CD4-positive, alpha-beta T cell treated with Interleukin-2 at 100 ng/mL for 4 hours (primary cell): ENCODE measurements at places on chromosomes 5 and 9.
A peak's percentile ranks its signal among the peaks of the same experiment; 100 is the strongest.

GRCh38 chr9:109913461-109913810, 133.4 kb downstream of the PALM2AKAP2 start:
- DNase-seq, result no peak

- DNase-seq, result peak; percentile 11
Observed at GRCh38 chr5:67537439-67538148, 341.0 kb upstream of the CD180 start.

DNA sequence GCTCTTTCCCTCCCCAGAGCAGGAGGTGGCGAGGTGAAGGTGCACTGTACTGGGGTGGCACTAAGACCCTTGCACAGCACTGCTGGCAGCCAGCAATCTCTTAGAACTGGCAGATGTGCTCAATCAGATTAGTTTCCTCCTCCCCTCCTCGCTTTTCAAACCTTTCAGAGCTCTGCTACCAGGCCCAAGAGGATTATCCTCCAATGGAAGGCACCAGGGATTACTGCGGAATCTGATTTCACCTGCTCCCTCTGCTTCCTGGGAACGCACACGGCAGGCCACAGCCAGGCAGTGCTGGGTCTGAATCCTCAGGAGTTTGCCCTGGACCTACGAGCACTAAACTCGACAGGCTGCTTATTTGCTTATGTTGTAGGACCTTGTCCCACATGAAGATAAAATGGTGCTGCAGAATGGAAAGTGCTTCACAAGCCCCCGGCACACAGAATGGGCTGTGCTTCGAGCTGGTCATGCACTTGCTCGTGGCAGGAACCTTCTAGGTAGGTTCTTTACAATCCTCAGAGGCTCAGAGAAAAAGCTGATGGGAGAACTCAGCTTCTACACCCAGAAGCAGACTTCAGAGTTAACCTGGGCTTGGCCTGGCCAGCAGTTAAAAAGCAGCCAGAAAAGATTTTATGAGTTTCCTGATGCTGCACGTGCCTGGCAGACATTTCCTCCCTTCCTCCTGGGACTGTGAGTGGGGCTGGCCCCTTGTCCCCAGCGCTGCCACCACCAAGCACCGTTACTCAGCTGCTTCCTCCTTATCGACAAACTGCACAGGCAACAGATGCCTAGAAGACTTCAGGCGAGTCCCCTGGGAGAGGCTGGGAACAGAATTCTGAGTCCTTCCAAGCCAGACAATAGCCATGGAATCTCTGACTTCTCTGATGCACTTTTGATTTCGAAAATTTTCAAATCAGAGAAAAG, 33.1 kb downstream of the FABP6 start:
- DNase-seq, result no peak

DNA sequence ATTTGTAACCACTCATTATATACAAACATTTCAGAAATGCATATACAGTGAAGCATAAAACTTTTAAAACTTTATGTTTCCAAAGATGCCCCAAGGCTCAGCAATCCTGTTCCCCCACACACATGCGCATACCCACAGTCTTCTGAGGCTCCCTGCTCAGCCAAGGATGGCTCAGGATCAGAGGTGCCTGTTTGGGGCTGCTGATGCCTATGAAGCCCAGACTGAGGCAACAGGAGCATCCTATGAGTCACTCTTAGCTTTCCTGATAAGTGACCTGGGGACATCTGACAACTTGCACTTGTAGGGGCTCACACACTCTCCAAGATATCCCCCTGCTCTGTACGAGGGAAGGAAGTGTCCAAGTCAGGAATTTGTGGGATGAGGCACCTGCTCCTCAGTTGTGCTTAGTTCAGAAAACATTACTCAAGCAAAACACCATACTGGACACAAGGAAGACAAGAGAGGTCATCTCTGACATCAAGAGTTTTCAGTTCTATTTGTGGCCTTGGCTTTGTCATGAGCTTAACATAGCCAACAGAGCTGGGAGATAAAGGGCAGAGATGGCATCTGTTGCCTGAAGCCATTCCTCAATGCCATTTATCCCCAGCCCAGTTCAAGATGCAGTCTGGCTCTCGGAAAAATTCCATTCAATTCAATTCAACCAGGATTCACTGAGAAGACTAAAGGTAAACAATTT, 62.3 kb downstream of the NIPSNAP3B start:
- no peak for DNase-seq

DNA sequence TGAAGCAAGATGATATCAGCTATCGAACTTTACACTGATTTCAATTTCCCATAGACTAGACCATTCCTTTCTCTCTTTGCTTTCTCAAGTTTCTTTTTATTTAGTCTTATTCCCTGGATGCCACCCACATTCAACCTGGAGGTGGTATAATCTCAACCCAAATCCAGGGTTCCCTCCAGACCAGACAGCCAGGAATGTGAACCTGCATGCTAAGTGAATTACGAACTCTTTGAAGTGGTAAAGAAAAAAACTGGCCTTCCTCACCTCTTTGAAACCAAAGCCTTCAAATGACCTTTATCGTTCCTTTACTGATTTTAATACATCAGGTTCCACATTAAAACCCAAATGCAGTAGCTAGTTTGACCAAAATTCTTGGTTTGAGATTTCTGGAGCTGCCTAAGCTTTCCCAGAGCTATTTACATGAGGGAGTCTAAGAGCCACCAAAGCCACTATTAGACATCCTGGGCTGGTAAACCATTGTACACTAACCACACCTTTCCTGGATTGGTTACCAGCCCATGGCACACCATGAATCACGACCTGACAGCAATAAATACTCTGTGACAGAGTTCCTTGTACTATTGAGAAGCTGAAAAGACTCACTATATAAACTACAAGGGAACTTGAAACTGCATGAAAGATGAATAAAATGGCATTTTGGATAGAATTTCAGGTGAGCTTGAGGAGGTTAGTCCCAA, 323.7 kb downstream of the ADAMTS6 start:
- no peak for DNase-seq

DNA sequence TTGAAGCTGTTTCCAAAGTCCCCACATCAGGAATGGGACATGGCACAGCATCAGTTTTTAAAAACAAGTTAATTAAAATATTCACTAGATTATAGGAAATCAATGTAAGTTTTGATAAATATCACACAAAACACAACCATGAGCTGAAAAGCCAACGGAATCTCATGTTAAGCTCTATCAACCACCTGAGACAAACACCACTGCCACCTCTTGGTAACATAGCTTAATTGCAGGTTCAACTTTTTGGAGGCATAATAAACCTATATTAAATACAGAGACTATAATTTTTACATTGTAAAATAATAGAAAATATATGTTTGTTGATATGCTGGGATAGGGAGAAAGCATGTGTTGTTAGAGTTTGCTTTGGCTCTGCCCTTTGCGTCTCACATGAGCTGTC, 126.1 kb downstream of the SV2C start:
- DNase-seq, result no peak

DNA sequence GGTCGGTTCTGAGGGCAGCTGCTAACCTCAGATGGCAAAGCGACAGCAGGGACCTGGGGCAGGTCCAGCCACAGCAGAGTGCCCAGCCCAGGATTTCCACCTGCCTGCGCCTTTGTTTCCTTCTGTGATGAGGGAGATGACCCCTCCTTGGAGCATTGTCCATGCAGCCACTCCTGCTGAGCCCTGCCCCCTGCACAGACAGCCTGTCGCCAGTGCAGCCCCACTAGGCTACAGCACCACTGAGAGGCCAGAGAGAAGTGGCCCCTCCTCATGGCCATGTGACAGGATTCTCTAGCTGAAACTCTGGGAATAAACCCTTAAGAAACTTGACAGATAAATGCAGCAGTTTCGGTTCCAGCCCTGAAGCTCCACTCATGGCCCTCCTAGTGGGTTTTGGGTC, 10.5 kb upstream of the MRNIP start:
- DNase-seq, result no peak

GRCh38 chr9:36980148-36980974, 53.7 kb downstream of the PAX5 start:
- no peak for DNase-seq

GRCh38 chr5:39526914-39527477, 102.2 kb upstream of the DAB2 start:
- DNase-seq, result no peak

- DNase-seq, result no peak
Observed at GRCh38 chr5:171661143-171661542, 124.5 kb upstream of the SMIM23 start.

DNA sequence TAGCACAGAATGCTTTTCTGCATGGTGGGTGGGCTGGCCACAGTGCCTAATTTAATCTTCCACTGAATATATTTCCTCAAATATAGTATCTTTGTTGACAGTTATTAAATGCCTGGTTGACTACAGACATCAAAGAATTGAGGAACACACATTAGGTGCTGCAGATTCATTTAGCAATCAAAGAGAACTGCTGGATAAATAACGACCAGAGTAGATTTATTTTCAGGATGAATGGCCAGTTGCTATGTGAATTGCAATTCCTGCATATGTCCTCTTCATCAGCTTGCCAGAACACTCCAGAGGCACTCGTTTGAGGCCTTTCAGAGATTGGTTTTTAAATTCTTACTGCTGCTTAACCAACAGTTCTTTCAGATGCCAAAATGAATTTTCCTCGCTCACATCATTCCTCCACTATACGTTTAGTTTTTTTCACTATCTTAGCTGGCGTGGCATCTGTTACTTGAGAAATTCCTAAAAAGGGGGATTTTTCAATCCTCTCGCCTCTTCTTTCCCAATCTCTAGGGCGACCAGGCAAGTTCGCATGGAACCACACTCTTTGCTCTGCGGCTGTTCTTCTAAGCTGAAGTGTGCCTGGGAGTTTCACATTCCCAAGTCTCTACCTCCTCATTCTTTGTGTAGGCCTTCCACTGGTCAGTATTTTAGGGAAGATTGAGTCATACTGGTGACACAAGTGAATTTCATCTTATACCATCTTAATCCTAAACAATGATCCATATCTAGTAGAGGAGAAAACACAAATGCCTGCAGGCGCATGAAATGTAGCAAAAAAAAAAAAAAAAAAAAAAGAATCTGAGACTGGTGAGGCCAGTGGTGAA, 237.1 kb upstream of the NMUR2 start:
- no peak for DNase-seq

GRCh38 chr9:87441251-87441650, 56.4 kb upstream of the DAPK1 start:
- no peak for DNase-seq

GRCh38 chr9:110583237-110583636, 3.7 kb upstream of the SVEP1 start:
- no peak for DNase-seq

DNA sequence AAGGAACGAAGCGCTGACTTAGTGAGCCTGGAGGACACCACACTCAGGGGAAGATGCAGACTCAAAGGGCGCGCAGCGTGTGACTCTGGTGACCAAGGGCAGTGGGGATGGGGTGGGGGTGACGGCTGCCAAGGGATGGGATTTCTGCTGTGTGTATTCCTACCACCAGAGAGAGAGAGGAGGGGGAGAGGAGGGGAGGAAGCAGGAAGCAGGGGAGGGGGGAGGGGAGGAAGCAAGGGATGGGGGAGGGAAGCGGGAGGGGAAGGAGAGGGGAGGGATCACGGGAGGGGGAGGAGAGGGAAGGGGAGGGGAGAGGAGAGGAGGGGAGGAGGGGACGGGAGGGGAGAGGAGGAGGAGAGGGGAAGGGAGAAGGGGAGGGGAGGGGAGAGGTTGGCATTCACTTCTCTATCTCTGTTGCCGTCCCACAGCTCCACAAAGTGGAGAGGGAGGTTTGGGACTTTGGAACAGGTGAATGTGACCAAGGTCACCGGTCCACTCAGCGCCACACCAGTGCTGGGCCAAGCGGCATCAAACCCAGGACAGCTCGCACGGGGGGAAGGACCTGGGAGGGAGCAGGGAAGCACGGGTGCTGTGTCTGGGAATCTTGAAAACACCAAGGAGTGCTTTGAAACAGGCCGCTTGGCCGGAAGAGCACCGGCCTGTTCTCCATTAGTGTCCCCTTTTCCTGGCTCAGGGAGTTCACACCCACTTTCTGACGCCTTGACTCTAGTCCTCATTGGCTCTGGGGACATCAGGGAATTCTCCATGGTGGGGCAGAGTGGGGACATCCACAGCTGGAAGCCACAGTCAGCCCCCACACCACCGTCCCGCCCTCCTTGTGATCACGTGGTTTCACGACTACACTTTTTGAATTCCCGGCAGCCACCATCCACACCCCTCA, 77.4 kb downstream of the VAV2 start:
- DNase-seq, result no peak

- DNase-seq, result no peak
Observed at GRCh38 chr5:42930934-42931333, 109.2 kb downstream of the ANXA2R start.

GRCh38 chr5:62650197-62650596, 71.6 kb downstream of the LRRC70 start:
- no peak for DNase-seq

GRCh38 chr5:133249593-133249992, 197.8 kb downstream of the HSPA4 start:
- no peak for DNase-seq

GRCh38 chr5:123303802-123304201, 119.4 kb downstream of the CEP120 start:
- DNase-seq, result no peak

DNA sequence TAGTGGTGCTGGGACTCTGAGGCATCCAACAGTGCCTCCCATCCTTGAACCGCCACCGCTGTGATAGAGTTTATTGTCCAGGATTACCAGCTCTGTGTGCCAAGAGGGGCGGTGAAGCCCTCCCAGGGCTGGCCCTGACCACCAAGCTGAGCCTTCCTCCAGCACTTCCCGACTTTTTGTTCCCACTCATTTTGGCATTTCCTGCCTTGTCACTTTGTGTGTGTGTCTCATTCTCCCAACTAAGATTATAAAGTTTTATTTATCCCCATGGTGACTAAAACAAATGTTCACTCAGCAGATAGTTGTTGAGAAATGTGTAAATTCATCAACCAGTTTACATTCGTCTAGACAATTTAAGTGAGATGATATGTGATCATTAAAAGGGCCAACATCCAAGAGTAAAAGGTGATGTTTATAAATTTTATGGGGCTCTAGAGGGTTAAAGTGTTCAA, 2.5 kb downstream of the F2R start:
- no peak for DNase-seq

- DNase-seq, result no peak
Observed at GRCh38 chr9:131712151-131712716, 27.6 kb downstream of the RAPGEF1 start.

DNA sequence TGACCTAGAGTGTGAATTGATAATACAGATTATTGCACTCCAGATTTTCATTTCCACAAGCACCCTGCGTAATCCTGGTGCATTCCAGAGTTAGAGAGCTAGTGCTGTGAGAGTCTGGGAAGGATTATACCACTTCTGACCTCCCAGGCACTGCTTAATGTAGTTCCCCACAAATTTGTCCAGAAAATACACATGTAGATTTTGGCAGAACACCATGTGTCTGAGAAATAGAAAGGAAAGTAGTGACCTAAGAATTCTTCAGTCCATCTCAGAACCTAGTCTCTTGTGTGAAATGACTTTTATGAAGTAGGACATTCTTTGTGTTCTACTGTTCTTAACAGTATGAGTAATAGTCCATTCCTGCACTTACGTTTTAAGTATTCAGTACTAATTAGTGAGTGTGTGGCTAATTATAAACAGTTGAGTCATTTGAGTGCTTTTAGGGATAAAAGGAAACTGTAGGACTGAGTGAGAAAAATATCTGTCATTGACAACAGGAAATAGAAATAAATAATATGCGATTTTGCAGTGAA, 27.8 kb upstream of the PTPDC1 start:
- no peak for DNase-seq

- DNase-seq, result no peak
Observed at GRCh38 chr5:132772291-132773070, 4.6 kb downstream of the SEPTIN8 start.

- no peak for DNase-seq
Observed at GRCh38 chr5:131953969-131954368, 8.5 kb upstream of the MEIKIN start.
